ENCODE measurements at places on chromosomes 12 and 14.

- DNase-seq, result no peak
These were observed 6.1 kb upstream of the PSMA6 start for GRCh38 chr14:35286003-35286600.

DNA sequence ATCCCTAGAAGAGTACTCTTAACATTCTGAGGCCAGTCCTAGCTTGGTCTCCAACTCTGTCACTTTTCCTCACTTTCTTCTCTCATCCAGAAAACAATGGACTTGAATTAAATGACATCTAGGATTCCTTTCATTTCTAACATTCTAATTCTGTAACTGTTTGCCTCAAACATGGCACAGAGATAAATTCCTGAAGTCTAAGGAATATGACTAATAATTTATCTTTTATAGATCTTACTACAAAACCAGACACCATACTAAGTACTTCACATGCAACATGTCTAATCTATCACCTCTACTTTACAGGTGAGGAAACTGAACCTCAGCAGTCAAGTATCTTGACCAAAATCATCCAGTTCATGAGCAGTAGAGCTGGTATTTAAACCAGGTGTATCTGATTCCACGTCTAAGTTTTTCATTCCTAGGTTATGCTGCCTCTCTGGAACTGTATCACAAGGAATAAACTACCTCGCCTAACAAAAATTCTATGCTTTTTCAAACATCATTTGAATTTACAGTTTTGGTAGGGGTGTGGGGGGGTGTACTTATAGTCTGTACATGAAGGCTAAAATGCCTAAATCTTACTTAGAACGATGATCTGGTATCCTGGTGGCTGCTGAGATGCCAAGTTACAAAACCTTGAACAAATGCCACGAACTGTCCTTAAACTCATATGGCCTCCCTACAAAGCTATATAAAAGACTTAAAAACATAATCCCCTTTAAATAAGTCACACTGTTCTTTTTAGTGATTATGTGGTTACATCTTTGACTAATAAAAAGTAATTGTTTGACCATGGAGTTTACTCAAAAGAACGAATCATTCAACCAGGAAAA is 41.6 kb downstream of the ATXN2 start:
- DNase-seq, result no peak

- peak; percentile 26 for DNase-seq
These were observed 687 bp downstream of the IFFO1 start for GRCh38 chr12:6555018-6555691.

DNA sequence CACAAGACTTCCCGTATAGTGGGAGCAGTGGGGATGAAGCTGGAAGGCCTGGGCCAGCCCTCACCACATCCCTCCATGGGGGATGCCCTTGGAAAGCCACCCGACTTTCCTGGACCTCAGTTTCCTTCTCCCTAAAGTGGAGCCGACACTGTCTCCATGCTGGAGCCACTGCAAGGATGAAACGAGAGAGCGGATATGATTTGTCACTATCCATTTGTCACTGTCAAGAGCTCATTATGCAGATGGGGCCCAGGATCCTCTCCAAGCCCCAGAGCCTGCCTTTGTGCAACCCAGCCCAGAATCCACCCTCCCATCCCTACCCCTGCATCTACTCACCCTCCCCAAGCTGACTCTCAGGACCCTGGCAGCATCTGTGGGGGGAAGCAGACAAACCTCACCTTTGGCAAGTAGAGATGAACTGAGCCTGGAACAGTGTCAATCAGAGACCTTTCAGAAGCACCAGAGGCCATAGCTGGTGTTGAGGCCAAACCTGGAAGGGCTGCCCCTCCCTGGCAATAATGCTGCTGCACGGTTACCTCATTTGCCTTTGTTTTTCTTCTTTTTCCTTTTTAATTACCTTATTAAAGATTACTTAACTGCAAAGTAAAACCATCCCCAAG is 287.7 kb upstream of the RTL1 start:
- no peak for DNase-seq

- DNase-seq, result no peak
These were observed 15.1 kb downstream of the NUAK1 start for GRCh38 chr12:106123551-106124081.

- no peak for DNase-seq
These were observed 430.9 kb downstream of the LRIG3 start for GRCh38 chr12:58489394-58489793.

- no peak for DNase-seq
These were observed 72.1 kb downstream of the SPRING1 start for GRCh38 chr12:116665666-116666304.

DNA sequence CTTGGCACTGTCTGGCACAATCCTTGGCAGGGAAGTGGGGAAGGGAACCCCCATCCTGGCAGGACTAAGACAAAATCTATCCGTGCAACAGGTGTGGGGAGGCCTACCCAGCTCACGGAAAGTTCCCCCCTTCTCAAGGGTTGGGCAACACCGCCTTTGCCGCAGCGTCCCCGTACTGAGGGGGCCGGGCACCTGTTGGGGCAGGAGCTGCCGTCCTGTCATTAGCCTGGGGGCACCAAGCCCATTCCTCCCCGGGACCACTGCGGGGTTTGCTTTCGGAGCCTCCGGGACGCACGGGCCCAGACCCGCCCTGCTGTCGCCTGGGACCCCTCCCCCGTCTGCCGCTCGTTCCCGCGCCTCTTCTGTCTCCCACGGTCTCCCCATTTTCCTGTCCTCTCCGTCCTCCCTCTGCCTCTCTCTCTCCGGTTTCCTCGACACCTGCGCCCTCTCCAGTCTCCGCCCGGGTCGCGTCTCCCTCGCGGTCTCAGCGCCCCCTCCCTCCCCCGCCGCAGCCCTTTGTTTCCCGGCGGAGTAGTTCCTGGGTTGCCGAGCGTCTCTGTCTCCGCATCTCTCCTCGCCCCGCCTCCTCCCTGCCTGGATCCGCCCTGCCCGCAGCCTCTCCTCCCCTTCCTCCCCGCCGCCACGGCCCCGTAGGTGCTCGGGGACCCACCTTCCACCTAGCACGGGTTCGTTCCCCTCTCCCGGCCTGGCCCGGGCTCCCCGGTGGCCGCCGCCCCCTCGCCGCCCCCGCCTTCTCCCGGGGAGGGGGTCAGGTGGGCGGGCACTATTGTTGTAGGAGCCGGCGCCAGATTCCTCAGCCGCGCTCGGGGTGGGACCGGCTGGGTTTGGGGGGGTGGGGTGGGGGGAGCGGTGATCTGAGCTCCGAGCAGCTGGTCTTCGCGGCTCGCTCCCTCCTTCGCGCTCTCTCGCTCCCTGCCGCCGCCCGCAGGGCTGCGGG is at the start of gene CACNB3:
TSS of gene CACNB3 (plus strand) at position 624 of the 958 bp plus-strand sequence. CDS start 434 bp downstream, outside the sequence.
- DNase-seq, result peak; percentile 83

- no peak for DNase-seq
These were observed 306.1 kb downstream of the ZFP36L1 start for GRCh38 chr14:68486809-68487208.

GRCh38 chr12:15575671-15576541 is 213.3 kb downstream of the EPS8 start:
- DNase-seq, result no peak

DNA sequence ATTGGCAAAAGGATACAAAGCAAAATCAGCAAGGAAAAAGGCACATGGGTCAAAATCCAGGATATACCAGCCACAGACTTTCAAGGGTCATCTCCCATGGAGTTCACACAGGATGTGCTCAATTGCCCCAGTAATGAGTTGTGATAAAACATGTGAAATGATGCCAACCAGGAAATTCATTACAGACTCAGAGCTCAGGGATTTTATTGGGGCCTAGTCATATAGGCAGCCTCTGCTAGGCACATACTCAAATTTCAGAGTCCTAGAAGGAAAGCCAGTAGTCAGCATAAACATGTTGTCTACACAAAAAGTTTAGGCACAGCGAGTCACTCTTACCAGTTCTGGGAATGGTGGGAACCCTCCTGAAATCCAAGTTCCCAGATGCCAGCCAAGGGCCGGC is 64.4 kb upstream of the OSBPL8 start:
- DNase-seq, result no peak

DNA sequence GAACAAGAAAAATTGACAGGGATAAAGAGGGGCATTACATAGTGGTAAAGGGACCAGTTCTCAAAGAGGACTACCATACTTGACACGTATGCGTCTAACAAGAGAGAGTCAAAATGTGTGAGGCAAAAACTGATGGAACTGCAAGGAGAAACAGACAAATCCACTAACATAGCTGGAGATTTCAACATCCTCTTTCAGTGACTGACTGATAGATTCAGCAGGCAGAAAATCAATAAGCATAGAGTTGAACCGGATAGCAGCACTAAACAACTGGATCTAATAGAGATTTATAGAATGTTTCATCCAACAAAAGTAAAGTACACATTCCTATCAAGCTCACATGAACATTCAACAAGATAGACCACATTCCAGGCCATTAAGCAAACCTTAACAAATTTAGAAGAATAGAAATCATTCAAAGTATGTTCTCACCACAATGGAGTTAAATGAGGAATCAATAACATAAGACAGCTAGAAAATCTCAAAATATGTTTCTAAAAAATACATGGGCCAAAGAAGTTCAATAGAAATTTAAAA is 16.1 kb upstream of the CRACR2A start:
- DNase-seq, result no peak

GRCh38 chr14:100660882-100661635 is 65.6 kb upstream of the DLK1 start:
- no peak for DNase-seq

DNA sequence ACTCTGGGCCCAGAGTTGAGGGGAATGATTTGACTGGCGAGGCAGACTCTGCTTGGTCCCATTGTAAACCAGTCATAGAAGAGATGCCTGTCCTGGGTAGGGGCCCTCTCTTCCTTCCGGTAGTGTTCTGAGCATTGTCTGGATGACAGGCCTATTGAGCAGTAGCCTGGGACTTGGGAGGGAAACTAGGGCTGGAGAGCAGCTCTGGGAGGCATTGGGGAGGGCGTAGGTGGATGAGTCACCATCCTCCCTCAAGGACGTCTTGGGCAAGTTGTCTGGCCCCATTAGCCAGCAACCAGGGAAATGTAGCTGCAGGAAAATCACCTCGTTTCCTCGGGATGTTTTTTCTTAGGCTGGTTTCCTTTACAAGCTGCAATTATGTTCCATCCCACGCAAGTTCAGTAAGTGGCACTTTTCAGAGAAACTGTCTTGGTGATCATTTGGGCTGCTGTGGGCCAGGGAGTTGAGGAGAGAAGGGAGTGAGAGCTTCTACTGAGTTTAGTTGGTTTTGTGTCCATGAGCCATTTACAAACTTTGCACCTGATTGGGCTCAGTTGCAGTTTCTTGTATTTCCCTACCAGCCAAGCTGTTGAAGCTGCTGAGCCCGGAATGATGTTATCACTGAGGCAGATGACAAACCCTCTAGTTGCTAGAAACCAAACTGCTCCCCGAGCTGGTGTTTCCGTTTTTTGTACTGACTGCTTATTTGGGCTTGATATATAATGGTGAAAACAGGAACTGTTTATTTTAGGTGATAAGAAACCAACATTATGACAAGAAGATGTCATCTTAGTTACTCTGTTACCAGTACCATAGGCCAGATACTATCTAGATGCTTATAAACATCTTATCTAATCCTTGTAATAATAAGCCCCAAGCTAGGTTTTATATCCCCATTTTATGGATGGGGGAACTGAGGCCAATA is 147.6 kb downstream of the CHST11 start:
- no peak for DNase-seq

DNA sequence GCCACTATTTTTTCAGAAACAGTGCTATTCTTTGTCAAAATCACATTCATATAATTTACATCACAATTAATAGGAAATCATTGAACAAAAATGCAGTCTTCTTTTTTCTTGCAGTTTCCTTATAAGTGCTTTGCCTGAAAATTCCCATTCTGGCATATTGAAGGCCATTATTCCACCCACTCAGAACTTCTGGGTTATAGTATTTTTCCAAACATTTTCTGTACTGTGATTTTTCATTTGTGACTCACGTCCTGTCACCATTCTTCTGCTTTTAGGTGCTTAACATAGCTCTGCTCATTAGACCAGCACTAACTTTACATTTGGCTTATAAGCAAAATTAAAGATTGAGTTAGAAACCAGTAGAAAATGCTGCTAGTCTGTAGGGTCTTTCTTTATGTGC is 241.0 kb upstream of the NPAS3 start:
- DNase-seq, result no peak

DNA sequence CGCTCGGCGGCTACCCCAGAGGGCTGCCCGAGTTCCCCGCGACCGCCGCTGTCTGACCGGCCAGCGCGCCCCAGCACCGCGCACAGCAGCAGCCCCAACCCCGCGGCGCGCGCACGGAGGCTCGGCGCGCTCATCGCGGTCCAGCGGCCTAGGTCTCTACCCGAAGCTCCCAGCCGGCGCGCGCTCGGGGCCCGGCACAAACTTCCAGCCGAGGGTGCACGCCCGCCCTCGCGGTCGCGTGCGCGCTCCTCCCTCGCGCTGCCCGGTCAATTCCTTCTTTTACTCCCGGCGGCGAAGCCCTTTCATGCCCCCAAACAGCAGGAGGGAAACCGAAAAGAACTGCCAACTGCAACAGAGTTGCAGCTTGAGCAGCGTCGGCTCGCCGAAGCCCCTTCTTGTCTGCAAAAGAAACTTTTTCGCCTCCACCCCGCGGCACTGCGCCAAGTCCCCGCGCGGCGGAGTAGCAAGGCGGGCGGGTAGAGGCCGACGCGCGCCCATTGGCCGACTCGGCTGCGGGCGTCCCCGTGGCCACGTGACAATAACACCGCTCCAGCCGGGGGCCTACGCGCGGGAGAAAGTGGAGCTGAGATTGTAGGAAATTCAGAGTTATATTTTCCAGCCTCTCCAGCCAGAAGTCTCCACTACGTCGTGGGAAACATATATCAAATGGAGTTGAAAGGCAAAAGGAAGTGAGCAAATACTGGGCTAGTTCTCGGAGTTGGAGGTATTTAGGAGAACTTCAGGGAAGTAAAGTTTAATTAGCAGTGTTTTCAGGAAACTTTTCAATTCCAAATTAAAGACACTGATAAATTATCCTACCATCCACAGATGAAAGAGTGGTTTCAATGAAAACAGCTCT is at the start of gene LRIG3:
TSS of gene LRIG3 (minus strand) at position 403 of the 859 bp plus-strand sequence. CDS start at position 134, 269 bp downstream.
- DNase-seq, result no peak

- no peak for DNase-seq
These were observed 10.1 kb upstream of the RAB35 start for GRCh38 chr12:120126635-120127005.

DNA sequence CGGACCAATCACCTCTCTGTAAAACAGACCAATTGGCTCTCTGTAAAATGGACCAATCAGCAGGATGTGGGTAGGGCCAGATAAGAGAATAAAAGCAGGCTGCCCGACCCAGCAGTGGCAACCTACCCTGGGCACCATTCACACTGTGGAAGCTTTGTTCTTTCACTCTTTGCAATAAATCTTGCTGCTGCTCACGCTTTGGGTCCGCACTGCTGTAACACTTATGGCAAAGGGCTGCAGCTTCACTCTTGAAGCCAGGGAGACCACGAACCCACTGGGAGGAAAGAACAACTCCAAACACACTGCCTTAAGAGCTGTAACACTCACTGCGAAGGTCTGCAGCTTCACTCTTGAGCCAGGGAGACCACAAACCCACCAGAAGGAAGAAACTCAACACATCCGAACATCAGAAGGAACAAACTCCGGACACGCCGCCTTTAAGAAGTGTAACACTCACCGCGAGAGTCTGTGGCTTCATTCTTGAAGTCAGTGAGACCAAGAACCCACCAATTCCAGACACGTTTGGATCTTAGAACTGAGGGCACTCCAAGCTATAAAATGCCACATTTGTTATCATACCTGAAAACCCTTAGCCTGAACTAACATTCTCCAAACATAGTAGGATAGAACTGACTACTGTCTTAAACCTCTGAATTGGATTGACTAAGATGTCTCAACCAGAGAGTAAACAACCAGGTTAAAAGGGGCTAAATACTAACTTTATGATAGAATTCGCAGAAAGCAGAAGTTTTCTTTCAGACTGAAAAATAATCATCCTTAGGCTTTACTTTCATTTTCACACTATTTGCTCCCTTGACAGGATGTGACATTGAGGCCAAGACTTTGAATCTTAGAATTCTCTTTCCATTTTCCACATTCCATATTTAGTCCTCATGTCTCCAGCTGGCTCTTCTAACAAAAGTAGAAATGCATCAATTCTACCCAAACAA is 33.6 kb downstream of the CDKL1 start:
- no peak for DNase-seq

Measured in activated naive CD4-positive, alpha-beta T cell treated with anti-CD3 and anti-CD28 coated beads, Interleukin-2, amount 50 U/mL, for 16 hours (primary cell).